ENCODE measurements at places on chromosomes 7 and 10.

- DNase-seq, result no peak
Observed at GRCh38 chr10:78830976-78831375, 237.8 kb upstream of the ZMIZ1 start.

DNA sequence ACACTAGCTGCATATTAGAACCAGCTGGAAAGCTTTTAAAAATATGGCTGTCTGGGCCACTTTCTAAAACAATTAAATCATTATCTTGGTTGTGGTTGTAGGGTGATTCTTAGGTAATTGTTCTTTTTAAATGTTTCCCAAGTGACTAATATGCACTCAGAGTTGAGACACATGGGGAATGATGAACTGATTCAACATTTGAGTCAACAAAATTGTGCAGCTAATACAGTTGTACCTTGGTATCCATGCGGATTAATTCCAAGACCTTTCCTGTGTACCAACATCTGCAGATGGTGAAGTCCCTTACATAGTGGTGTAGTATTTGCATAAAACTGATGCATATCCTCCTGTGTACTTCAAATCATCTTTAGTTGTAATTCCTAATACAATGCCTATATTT is 242.2 kb downstream of the ATRNL1 start:
- no peak for DNase-seq

- no peak for DNase-seq
Observed at GRCh38 chr7:4738711-4739527, 36.5 kb upstream of the AP5Z1 start.

- no peak for DNase-seq
Observed at GRCh38 chr10:62471711-62472110, 97.5 kb downstream of the ZNF365 start.

GRCh38 chr7:156034397-156034796 is 222.1 kb upstream of the SHH start:
- no peak for DNase-seq

DNA sequence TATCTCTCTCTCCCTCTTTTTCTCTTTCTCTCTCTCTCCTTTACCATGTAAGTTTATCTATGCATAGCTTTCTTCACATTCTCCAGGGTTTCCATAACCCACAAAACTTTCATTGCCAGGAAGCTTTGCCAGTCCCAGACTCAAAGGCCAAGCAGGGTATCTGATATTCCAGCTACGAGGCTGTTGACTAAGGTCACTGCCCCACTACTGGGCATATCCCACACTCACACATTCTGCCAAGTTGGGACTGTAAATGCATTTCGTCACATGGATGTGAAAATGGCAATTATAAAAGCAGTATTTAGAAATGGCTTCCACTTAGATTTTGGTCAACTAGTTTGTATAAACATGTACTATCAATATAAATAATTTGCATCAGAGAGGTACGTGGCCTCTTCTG is 43.3 kb upstream of the SEPTIN7 start:
- DNase-seq, result no peak

DNA sequence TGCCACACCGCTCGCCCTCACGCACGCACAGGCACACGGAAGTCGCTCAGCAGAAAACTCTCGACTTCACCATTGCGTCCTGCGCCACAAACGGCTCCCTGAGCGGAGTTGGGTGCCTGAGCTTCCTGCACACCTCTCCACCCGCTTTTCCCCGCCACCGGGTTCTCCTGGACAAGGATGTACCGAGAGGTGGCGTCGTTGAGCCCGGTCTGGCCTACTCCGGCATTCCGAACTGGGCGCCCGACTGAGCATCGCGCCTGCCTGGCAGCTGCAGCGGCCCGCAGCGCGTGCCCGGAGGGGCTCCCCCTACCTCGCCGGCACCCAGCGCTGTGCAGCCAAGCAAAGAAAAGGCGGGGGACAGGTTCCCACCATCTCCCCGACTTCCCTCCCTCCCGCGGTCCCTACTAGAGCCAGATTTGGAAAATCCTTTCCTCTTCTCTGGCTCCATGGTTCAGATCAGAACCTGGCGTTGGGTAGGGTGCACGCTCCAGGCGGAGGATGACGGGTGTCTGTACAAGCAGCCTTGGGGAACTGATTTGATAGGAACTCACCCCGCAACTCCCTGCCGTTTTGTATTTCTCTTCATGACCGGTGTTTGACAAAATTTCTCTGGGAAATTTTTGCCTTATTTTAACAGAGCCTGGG is 1.7 kb downstream of the SORCS3 start:
- DNase-seq, result no peak

DNA sequence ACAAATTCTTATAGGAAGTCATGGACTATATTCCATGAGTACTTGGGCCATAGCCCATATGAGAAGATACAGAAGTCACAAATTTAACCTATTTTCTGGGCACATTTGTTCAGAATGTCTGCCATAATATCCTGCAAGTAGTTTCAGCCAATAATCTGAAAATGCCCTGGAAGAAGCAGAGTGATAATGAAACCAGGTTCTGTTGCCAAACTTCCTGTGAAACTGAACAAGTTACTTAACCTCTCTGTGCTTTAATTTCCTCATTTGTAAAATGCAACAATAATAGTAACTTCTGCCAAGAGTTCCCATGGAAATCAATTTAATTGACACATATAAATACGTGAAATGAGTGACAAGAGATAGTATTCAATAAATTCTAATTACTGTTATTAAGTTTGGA is 88.8 kb downstream of the SEMA3C start:
- DNase-seq, result no peak

DNA sequence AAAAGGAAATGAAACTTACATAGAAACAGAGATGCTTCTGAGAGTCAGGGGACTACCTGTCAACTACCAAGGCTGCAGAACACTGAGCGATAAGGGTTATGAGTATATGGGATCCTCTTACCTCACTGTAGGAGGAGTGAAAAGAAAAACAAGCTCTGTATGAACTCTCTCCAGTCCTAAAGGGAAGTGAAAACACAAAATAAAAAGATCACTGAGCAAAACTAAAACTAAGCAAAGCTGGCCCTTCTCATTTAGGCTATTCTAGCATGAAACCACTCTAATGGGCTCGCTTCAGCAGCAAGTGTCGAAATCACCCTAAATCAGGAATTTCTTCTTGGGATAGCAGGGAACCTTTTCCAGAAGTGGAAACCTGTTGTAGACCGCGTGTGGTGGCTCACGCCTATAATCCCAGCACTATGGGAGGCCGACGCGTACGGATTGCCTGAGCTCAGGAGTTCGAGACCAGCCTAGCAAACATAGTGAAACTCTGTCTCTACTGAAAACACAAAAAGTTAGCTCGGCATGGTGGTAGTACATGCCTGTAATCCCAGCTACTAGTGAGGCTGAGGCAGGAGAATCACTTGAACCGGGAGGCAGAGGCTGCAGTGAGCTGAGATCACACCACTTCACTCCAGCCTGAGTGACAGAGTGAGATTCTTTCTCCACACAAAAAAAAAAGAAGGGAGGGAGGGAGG is 27.0 kb downstream of the DCLRE1C start:
- no peak for DNase-seq

DNA sequence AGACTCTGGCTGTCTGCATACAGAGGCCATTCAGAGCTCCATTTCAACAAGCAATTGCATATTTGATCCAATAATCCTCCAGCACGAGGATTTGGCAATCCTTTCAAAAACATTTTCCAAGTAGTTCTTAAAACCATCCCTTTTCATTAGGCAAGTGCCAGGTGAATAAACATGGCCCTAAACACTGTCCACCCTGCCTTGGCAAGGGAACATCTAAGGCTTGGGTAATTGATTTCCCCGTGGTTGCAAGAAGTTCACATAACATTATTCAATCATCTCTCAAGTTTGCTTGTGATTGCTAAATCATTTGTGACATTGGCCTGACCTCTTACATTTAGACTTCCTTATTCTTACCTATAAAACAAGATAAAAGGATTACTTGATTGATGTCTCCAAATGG is 175.2 kb downstream of the CTTNBP2 start:
- no peak for DNase-seq

- no peak for DNase-seq
Observed at GRCh38 chr10:127986531-127987466, 79.9 kb downstream of the PTPRE start.

- no peak for DNase-seq
Observed at GRCh38 chr10:15448598-15448997, 77.5 kb upstream of the FAM171A1 start.

- DNase-seq, result no peak
Observed at GRCh38 chr7:107592361-107593024, 12.4 kb downstream of the BCAP29 start.

GRCh38 chr7:7585241-7585928 is 18.7 kb downstream of the MIOS start:
- no peak for DNase-seq

DNA sequence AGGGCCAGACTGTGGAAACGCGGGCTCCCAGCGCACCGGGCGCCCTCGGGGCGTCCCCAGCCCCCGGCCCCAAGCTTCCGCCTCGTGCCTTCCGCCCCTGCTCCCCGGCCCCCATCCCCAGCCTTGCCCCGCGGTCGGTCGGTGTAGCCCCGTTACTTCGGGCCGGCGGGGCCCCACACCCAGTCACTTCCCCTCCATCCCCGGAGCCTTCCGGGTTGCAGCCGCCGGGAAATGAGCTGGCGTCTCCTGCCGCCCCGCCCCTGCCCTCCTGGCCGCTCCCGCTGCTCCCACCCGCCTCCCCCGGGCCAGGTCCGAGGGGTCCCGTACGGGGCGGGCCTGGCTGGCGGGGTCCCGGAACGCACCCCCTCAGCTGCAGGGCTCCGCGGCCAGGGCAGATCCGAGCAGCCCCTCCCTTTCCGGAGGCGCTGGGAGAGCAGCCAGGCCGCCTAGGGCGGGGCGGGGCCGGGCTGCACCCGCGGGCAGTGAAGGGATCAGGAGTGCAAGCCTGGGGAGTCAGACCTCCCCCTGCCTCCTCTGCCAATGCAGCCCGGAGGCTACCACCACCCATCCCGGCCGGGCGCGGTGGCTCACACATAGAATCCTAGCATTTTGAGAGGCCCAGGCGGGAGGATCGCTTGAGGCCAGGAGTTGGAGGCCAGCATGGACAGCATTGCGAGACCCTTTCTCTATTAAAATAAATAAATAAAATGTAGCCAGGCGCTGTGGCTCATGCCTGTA is 709 bp downstream of the ARPC1B start:
- no peak for DNase-seq

- no peak for DNase-seq
Observed at GRCh38 chr7:148374396-148375259, 215.9 kb upstream of the C7orf33 start.

DNA sequence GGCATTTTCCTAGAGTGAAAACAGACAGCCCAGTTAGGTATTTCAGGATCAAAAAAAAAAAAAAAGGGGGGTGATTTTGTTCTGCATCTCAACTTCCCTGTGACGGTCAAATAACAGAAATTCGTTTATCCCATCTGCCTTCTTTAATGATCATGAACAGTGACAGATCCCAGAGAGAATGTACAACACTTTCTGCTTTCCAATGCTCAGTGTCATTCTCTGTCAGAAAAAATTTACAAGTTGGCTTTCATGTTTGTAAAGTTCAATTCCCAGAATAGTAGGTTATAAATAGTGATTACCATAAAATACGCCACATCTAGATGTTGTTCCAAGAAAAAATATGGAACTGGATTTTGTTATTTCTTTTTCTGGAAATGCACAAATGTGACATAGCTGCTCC is 1013.2 kb upstream of the PHF14 start:
- no peak for DNase-seq

GRCh38 chr10:26448292-26448691 is 10.2 kb downstream of the APBB1IP start:
- no peak for DNase-seq

GRCh38 chr7:27140126-27140857 is 3.2 kb downstream of the HOXA5 start:
- no peak for DNase-seq

DNA sequence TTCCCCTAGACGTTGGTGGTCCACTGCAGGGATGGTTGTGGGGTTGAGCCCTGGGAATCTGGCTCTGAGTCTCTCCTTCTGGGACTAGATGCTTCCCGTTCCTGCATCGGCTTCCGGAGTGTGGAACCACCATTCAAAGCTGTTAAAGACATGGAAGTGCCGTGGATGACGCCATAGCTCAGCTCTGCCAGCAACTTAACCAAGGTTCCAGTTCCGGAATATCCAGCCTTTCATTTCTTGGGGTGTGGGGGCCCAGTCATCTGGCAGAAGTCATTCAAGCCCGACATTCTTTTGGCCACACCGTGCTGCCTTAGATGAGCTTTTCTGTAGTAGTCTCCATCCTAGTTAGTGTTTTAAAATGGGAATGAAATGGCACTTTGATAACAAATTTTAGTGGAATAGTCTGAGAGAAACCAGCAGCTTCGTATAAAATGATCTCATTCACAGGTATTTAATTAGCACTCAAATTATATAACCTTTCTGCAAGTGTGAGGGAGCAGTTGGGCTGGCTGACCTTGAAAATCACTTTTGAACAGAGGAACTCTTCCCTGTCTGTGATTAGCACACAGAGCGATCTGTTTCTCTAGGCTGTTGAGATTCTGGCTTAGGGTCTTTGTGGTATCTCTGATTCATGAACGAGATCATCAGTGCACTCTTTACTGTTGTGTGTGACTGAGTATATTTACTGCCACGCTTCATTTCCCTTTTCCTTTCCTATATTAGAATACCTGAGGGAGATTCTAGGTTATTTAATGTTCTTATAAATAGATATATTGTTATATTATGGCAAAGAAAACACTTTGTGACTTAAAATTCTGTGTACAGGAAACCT is 19.9 kb downstream of the LMTK2 start:
- no peak for DNase-seq

GRCh38 chr10:119362122-119362521 is 154.8 kb downstream of the GRK5 start:
- DNase-seq, result no peak

DNA sequence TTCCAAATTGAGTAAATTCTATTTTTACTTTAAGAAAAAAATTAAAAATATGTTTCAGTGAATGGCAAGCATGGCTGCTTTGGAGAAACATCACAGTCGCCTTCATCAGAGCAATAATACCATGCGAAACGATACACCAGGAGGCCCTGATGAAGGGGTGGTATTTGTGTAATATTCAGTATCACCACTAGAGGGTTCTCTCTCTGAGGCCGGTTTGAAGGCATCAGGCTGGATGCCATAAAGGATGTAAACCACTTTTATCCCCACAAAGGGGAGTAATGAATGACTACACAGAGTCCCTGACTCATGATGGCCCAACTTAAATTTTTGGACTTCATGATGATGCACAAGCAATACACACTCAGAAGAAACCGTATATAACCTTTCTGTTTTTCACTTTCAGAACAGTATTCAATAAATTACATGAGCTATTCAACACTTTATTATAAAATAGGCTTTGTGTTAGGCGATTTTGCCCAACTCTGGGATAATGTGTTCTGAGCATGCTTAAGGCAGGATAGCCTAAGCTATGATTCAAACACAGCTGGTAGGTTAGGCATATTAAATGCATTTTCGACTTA is 95.5 kb downstream of the PPP1R17 start:
- DNase-seq, result no peak

GRCh38 chr7:17299483-17299991 is 1.1 kb downstream of the AHR start:
- no peak for DNase-seq
